ENCODE measurements at places on chromosomes 3 and 15.

GRCh38 chr3:5309171-5309570, 121.7 kb downstream of the EDEM1 start:
- DNase-seq: no peak
- H3K36me3 ChIP-seq: no peaks in the 10 kb centered on the region
- no peak overlapping the region for H3K27ac ChIP-seq

DNA sequence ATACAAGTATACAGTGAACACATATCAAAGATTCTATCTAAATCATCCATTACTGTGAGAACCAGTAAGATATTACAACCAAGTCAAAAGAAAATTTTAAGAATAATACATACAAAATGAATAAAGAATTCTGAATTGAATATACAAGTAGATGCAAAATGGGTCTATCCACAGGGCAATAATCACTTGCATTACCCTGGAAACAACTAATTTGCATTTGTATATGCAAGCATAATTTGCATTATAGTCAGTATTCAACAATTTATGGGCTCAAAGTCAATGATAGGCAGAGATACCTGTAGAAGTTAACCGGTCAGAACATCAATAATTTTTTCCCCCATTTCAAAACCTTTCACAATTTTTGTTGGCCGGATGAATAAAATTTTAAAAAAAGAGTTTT, 512.2 kb upstream of the ALCAM start:
- no peak overlapping the region for H3K27ac ChIP-seq
- H3K27me3 ChIP-seq: no peaks in the 10 kb centered on the region
- no peak for DNase-seq
- no peaks in the 10 kb centered on the region for H3K4me1 ChIP-seq
- H3K36me3 ChIP-seq: no peaks in the 10 kb centered on the region
- no peak overlapping the region for H3K4me3 ChIP-seq

- DNase-seq: no peak
- no peak overlapping the region for H3K27ac ChIP-seq
- H3K4me3 ChIP-seq: no peak overlapping the region
Observed at GRCh38 chr3:54427941-54428871, 305.9 kb downstream of the CACNA2D3 start.

DNA sequence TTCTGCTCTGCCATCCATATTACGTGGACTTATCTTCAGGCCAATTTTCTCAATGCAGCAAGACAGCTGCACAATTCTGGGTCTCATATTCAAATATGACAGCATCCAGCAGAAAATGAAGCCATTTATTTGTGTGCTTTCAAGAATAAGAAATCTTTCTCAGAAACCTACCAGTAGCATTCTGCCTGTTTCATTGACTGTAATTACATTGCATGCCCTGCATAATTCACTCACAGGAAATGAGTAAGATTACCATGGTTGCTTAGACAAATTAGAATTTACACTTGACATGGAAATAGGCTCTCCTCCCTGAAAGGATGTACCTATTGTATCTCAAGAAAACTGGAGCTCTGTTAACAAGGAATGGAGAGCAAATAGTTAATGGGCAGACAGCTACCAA, 346.6 kb upstream of the DCBLD2 start:
- H3K27ac ChIP-seq: no peak overlapping the region
- H3K4me1 ChIP-seq: no peaks in the 10 kb centered on the region
- no peak overlapping the region for H3K4me3 ChIP-seq
- no peaks in the 10 kb centered on the region for H3K36me3 ChIP-seq

GRCh38 chr3:132964266-132964665, 73.9 kb upstream of the TMEM108 start:
- H3K4me3 ChIP-seq: no peak overlapping the region
- no peaks in the 10 kb centered on the region for H3K36me3 ChIP-seq
- no peak for DNase-seq
- H3K4me1 ChIP-seq: no peaks in the 10 kb centered on the region

GRCh38 chr3:160012108-160012507, 23.5 kb downstream of the IL12A start:
- no peaks in the 10 kb centered on the region for H3K36me3 ChIP-seq
- H3K4me1 ChIP-seq: no peaks in the 10 kb centered on the region
- H3K27me3 ChIP-seq: no peaks in the 10 kb centered on the region
- H3K27ac ChIP-seq: no peak overlapping the region

DNA sequence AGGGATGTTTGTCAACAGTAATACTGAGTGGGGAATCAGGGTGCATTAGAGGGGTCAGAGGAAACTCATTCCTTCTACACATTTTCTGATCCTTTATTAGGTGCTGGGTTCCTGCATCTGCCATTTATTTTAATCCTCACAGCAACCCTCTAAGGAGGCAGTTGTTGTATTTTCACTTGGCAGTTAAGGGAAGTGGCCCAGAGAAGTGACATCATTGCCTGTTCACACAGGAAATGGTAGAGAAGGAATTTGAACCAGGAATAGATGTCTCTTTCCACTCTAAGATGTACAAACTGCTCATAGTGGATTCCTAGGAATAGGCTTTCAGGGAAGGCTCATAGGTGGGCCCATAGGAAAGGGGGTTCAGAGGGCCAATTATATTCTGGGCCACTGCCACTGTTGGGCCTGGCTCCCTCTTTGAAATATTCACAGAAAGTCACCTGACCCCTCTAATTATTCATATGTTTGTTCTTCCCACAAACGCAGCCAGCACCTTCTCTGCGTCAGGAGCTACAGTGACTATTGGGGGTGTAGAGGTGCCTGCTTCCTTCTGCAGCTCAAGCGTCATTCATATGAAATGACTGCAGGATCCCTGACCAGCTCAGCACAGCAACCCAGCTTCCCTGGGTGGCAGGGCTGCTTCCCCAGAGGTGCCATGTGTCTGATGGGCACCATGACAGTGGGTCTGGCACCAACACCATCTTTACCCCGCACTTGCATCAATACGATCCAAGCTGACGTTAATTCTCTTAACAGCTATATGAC, 163.9 kb upstream of the SMAD3 start:
- no peak overlapping the region for H3K27ac ChIP-seq
- DNase-seq: no peak
- no peaks in the 10 kb centered on the region for H3K36me3 ChIP-seq
- H3K4me1 ChIP-seq: no peaks in the 10 kb centered on the region
- H3K27me3 ChIP-seq: no peaks in the 10 kb centered on the region

DNA sequence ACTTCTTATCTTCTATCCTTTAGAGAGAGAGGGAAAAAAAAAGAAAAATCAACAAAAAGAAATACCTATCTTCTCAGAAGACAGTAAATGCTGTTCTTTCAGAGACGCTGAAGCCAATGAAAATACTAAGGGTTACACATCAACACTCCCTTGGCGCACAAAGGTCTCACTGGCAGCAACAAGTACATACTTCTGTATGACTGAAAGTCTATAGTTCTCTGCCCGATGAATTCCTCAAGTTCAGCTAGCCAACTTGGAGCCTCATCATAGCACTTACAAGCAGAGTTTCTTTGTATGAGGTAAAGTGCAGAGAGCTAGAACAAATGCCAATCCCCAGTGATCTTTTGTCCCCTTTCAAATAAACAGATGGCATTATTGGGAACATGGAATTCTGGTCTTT, 62.7 kb downstream of the CPNE4 start:
- H3K27ac ChIP-seq: no peak overlapping the region
- no peaks in the 10 kb centered on the region for H3K4me1 ChIP-seq
- H3K36me3 ChIP-seq: no peaks in the 10 kb centered on the region
- no peaks in the 10 kb centered on the region for H3K27me3 ChIP-seq
- no peak overlapping the region for H3K4me3 ChIP-seq

- no peak overlapping the region for H3K27ac ChIP-seq
- no peaks in the 10 kb centered on the region for H3K4me1 ChIP-seq
- H3K36me3 ChIP-seq: no peaks in the 10 kb centered on the region
Observed at GRCh38 chr3:169363318-169364265, 299.9 kb downstream of the MECOM start.

DNA sequence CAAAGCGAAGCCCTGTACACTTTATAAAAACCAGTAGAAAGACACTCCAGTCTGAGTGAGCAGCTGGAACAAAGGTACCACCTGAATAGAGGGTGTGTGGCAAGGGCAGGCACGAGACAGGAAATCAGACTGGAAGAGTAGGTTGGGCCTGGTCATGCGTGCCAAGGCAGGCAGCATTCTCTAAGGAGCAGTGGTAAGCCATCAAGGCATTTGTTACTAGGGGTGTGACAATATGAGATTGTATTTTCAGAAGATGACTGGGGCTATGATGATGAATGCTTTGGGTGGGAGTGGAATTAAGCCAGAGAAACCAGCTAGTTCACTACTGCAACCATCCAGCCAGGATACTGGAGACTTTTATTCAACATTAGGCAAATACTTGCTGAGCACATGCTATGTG, 5.0 kb downstream of the JMJD7 start:
- H3K36me3 ChIP-seq: peaks cover 4% of the 10 kb centered on the region
- H3K4me3 ChIP-seq: no peak overlapping the region
- peaks cover 20% of the 10 kb centered on the region for H3K4me1 ChIP-seq
- no peak for DNase-seq
- H3K27me3 ChIP-seq: no peaks in the 10 kb centered on the region

DNA sequence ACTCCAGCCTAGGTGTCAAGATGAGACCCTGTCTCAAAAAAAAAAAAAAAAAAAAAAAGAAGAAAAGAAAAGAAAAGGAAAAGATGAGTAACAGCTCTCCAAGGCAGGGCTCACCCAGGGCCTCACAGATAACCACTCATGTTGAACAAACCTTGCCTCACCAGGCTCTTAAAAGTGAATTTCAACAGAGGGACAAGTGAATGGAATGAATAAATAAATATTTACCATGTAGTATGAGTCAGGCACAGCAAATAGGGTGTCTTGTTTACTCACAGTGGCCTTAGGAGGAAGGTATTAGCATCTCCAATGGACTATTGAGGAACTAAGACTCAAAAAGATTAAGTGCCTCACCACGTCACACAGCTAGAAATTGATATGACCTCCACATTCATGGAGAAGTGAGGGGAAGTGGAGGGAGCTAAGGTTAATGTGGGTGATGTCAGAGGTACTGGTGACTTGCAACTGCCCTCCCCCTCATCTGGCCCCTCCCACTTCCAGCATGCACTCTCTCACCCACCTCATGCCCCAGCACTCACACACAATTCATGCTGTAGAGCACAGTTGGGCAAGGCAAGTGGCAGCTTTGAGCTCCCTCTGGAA, 255.5 kb downstream of the UACA start:
- no peak overlapping the region for H3K4me3 ChIP-seq
- H3K4me1 ChIP-seq: peaks cover 54% of the 10 kb centered on the region
- no peaks in the 10 kb centered on the region for H3K27me3 ChIP-seq
- no peaks in the 10 kb centered on the region for H3K36me3 ChIP-seq
- no peak overlapping the region for H3K27ac ChIP-seq

GRCh38 chr3:143793971-143794370, 54.3 kb downstream of the SLC9A9 start:
- no peak overlapping the region for H3K4me3 ChIP-seq
- H3K27me3 ChIP-seq: no peaks in the 10 kb centered on the region
- no peaks in the 10 kb centered on the region for H3K36me3 ChIP-seq
- DNase-seq: no peak
- H3K4me1 ChIP-seq: no peaks in the 10 kb centered on the region
- H3K27ac ChIP-seq: no peak overlapping the region

- DNase-seq: no peak
- peaks cover 53% of the 10 kb centered on the region for H3K36me3 ChIP-seq
- H3K4me1 ChIP-seq: no peaks in the 10 kb centered on the region
- no peak overlapping the region for H3K4me3 ChIP-seq
- no peak overlapping the region for H3K27ac ChIP-seq
Observed at GRCh38 chr3:42205800-42206514, 60.0 kb downstream of the CCK start.

Data from T-cell (primary cell).